NCI-H1417 (cell line): ENCODE measurements at places on chromosomes 7 and 10.
A peak's percentile ranks its signal among the peaks of the same experiment; 100 is the strongest.

GRCh38 chr7:133513608-133514007 lies 260.7 kb downstream of the EXOC4 start:
- DNase-seq = no peak

GRCh38 chr10:28284126-28284525 lies 18.7 kb downstream of the MPP7 start:
- peak; percentile 33 for DNase-seq

DNA sequence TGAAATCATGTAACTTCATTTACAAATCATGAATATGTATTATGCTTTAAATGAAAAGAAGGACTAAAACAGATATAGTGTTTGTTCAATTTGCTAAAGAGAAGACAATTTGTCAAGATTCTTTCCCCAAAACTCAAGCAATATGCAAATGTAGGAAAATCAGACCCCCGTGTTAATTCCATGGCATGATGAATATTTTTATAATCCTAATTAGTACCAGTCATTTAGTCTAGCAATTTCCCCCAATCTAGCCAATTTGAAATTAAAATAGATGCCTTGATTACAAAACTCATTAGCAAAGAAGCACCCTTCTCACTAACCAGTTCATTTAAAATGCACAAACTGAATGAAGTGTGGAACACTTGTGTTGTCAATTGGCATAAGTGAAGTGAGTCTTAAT lies 347.6 kb downstream of the SORCS3 start:
- no peak for DNase-seq

DNA sequence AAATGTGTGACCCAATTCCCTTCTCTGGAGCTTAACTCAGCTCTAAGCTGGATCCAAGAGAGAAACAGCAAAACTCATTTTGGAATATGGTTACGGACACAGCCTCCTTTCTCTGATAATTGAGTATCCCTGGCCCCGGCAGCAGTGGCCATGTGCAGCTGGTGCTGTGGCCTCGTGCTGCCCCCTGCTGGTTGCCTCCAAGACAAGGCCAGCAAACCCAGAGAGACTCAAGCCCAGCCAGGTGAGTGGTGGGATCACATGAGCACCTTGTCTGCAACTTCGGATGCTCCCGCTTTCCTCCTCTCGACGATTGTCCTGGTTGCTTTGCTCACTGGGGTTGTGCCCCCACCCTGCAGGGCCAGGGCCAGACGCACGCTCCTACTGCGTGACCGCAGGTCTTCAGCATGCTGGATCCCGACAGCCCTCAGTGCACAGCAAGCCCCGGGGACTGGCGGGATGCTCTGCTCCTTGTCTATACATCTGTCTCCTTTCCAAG lies 19.4 kb downstream of the SFTPD start:
- peak; percentile 60 for DNase-seq

GRCh38 chr7:144022169-144022568 lies 22.0 kb downstream of the OR6B1 start:
- DNase-seq = no peak

GRCh38 chr7:28121496-28121895 lies 59.1 kb downstream of the JAZF1 start:
- no peak for DNase-seq

DNA sequence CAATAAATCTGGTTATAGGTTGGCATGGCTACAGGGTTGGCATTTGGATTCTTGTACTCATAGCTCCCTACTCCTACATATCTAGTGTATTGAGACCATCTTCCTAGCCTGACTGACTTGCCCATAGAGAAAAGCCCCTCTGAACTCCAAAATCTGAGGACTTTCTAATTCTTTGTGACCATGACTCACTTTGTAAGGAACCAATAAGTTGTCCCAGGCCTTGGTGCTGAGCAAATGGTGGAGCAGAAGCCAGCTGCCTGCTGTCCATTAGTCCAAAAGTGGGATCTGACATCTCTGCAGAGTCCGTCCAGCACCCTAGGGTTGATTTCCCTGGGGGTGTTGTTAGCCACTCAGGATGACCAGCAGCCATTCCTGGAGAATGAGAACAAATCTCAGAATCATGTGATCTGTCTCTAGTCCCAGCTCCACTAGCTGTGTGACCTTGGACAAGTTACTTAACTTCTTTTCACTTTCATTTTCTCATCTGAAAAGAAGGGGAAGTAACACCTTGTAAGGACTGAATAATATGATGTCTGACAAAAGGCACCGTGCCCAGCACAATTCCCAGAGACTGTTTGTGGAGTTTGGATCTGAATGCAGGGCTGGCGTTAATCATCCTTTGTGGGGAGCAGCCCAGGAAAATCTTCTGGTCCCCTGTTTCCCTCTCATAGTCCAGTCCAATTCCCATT lies 44.1 kb downstream of the MTURN start:
- no peak for DNase-seq

DNA sequence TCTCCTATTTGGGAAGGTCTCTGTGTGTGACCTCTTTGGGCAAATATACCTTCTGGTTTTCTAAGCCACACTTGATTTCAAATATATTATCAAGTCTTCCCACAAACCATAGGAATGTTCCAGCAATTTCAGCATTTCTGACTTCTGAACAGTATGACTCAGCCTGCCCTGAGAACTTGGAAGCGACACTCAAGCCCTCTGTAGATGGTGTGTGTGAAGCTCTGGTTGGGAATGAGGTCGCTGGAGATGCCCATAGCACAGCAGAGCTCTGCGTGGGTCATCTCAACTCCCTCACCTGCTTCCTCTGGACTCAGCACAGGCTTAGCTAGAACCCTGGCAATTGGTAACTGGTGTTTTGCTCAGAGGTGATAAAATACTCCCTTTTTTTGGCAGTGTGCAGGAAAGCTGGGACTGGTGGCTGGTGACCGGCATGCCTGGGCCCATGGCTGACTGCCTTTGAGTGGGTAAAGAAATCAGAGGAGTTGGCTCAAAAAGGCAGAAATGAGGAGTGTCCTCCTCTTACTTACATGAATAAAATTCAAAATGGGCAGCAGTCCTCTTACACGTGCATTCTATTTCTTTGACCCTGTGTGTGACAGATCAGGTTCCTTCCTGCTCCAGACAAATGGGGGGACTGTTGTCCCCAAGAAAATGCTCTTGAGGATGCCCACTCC lies 87.5 kb upstream of the NRP1 start:
- DNase-seq = no peak

- no peak for DNase-seq
Observed at GRCh38 chr10:50228672-50229071, 22.6 kb downstream of the ASAH2 start.

DNA sequence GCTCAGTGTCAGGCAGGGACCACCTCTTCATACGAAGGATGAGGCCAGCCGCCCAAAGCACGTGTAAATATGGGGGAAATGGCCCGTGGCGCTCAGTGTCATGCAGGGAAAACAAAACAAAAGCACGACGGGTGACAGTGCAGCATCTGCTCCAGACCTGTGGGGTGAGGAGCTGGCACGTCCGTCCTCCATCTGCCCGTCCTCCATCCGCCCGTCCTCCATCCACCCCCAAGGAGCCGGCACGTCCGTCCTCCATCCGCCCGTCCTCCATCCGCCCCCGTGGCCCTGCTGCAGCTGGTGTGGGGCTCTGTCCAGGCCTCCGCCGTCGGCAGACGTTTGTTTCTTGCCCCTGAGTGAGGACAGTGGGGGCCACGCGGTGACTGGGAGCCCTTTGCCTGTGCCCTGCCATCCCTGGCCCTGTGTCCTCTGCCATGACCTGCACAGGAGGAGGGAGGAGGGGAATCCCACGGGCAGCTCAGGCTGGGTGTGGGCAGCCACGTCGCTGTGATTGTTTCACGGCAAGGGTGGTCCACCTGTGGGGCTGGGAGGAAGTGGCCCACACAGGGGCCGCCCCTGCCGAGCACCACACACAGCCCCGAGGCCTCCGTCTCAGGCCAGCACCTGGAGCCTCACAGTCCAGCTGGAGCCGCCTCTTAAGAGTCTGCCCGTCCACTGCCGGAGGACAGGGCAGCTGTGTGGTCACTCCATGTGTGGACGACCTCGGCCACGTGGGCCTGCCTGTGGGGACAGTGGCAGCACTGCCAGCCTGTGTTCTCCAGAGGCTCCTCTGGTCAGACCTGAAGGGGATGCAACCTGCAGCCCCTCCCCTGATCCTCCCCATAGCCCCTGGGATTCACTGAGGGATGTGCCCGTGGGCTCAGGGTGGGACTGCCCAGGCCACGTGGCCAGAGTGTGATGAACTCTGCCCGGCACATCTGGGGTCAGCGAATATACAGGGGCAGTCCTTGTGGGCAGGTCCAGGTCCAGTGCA lies 38.2 kb upstream of the DPYSL4 start:
- DNase-seq = no peak

GRCh38 chr7:85130702-85131101 lies 56.2 kb downstream of the SEMA3D start:
- DNase-seq = no peak

- peak; percentile 48 for DNase-seq
Observed at GRCh38 chr7:140200061-140200989, 23.5 kb upstream of the KDM7A start.

DNA sequence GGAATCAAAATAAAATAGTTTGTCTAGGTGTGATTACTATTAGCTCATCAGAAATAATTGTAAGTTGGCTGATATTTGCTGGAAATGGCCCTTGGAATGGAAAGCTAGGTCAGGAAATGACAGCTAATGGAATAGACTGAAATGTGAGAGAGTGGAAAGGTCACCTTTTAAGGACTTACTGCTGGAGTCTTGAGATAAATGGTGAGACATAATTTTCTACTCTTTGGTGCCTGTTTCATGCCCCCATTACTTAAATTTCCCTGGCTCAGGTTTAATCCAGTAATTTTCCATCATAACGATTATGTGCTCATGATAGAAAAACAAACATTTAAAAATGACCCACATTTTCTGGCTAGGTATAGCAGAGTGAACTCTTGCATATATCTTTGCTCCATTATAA lies 123.6 kb downstream of the ADAM22 start:
- DNase-seq = no peak

GRCh38 chr10:125629758-125630376 lies 53.1 kb downstream of the TEX36 start:
- DNase-seq = peak; percentile 73

DNA sequence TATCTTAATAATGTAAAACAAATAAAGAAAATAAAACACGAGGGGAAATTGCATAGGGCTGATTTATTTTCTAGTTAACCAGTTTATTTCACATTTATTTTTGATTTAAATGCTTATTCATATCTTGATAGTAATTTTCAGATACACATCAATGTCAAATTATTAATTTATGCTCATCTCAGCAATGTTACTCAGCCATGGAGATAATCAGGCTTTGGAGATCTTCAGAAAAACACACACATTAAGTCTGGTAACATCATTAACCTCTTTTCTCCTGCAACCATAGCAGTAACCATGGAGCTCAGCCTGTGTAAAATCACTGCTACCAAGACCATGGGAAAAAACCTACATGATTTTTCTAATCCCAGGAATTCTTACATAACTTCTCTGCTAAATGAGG lies 31.9 kb upstream of the TBX20 start:
- no peak for DNase-seq

- no peak for DNase-seq
Observed at GRCh38 chr7:49618028-49618427, 155.4 kb upstream of the VWC2 start.

DNA sequence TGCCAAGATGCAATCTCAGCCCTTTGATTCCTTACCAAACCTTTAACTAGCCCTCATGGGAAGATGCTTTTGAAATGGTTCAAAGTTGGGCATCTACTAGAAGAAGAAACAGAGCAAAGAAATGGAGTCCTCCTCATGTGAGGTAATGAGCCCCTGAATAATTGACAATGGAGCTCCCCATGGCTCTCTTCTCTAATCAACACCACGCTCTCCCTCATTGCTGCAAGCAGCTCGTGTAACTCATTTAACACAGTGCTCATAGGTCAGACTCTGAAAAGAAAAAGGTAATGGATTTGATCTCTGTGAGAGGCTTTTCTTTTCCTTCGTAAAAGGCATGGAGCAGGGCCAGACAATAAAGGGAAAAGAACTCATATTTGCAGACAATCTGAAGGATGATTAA lies 312.8 kb downstream of the PHTF2 start:
- DNase-seq = no peak

DNA sequence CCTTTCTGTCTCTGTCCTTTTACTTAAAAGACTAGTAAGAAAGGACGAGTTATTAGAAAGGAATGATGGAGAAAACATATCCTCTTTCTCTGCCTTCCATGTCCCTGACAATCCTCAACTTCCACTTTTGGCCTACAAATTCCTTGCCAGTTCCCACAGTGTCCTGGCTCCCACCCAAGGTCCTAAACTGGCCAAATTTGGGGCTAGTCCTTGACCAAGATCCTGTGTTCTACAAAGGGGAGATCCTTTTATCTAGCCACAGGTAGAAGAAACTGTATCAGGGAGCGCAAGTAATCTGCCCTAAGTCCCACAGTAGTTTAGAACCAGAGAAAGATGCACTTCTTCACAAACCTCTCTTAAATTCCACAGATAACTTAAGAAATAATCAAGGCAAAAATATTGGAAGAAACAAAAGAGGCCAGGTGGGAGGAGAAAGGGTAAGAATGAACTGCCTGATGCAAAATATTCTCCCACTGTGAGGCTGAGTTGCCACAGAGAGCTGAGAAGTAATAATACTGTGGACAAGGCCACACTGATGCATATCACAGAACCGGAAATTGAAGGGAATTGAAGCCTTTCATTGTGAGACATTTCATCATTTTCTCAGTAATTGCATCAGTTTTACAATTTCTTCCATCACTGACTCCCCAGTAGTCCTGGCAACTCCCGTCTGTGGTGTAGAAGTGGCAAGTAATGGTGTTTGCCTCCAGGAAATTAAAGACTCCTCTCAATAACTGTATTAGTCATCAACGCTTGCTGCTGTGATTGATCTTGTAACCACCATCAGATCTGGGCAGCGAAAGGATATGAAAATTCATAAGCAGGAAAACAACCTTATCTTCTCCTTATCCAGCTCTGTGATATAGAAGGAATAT lies 47.2 kb downstream of the DNAJC12 start:
- no peak for DNase-seq

- no peak for DNase-seq
Observed at GRCh38 chr7:103613655-103614642, 167.9 kb upstream of the SLC26A5 start.

GRCh38 chr7:112990624-112991023 lies 96.0 kb downstream of the GPR85 start:
- DNase-seq = no peak

DNA sequence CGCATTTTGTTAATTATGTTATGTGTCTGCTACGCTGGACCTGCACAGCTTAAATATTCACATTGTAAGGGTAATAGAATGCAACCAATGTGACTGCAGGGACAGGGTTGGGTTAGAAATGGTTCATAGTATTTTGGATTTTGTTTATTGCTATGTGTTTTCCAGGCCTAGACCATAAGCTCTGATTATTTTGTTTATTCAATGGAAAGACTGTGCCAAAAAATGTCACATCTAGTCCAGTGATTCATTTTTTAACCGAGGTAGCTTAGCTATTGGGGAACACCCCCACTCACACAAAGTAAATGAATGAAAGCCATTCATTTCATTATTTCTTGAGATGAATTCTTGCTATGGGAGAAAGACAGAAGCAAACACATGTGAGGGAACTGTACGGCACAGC lies 516.5 kb upstream of the ANKRD30A start:
- DNase-seq = no peak
